ENCODE measurements at places on chromosomes 6 and 20.

DNA sequence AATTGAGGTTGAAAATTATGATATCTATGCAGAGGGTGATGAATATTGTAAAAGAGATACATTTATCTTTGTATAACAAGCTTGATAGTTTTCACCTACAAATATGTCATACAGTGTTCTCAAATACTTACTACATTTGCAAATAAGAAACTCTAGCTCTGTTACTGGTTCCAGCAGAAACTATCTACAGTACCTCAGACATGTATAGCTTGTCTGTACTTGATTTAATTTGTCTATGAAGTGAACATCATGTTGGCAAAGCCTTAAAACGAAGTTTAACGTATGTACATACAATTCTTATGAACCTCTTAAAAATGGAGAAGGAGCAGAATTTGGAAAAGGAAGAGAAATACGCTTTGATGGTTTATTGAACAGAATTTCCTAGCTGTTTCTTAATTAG lies 201.4 kb upstream of the MARCKS start:
- DNase-seq = no peak

GRCh38 chr6:24763578-24763977 lies 11.2 kb upstream of the GMNN start:
- DNase-seq = no peak

DNA sequence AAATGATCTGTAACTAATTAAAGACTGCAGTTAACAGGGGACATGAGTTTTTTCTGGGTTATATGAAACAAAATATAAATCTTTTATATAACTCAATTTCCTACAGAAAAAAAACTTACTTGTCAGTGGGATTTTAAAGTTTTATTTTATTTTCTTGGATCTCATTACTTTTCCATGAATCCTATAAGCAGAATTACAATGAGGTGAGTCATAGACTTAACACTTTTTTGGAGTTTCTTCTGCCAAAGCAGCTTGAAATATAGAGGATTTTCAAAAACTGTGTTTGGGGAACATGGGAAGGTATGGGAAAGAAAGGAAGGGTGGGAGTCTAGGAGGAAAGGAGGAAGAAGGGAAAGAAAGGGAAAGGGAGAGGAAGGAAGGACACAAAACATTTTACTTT lies 130.7 kb downstream of the AIG1 start:
- DNase-seq = no peak

DNA sequence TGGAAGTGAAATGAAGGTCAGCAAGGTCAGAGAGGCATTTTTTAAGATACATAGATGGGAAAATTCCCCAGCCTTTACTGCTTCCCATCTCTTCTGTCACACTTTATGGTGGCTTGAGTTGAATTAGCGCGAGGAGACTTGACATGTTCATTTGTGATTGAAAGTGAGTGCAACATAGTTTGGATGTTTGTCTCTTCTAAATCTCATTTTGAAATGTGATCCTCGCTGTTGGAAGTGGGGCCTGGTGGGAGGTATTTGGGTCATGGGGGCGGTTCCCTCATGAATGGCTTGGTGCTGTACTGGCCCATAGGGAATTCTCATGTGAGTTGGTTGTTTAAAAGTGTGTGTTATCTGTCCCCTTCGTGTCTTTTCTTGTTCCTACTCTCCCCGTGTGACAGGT lies 237.2 kb downstream of the CDKAL1 start:
- no peak for DNase-seq

DNA sequence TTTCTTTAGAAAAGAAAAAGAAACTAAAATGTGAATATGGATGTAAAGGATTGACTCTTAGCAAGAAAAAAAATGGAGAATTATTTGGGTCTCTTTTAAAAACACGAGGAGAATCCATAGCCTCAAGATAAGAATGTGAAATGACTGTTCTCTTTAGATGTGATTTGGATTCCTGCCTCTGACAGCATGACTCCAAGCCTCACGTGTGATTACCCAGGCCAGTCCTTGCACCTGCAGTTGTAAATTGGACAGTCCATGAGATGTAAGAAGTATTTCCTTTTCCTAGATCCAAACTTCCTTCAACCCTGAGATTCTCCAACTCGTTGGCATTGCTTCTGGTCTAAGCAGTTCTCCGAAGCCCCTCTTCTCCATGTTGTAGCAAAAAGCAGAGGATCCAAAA lies 31.9 kb downstream of the SLC2A12 start:
- DNase-seq = no peak
